Transverse colon (tissue), 4 donors: ENCODE measurements at places on chromosomes 5 and 9. TPM values are rescaled to one million over a fixed set of nuclear protein-coding genes. Genes with fewer than 3 reads are reported as not detected.

- no peaks in the 10 kb centered on the region for H3K36me3 ChIP-seq
- H3K4me3 ChIP-seq, result no peak overlapping the region
- no peaks in the 10 kb centered on the region for H3K27me3 ChIP-seq
- DNase-seq, result no peak
- peak overlapping the region; percentile 69 for H3K27ac ChIP-seq
- peaks cover 26% of the 10 kb centered on the region for H3K4me1 ChIP-seq
Observed at GRCh38 chr5:68173007-68173406, 42.5 kb upstream of the PIK3R1 start.

GRCh38 chr5:122707796-122708195 is 67.1 kb upstream of the SNX2 start:
- no peaks in the 10 kb centered on the region for H3K4me1 ChIP-seq
- DNase-seq, result no peak
- H3K4me3 ChIP-seq, result no peak overlapping the region
- no peak overlapping the region for H3K27ac ChIP-seq
- H3K27me3 ChIP-seq, result no peaks in the 10 kb centered on the region

- H3K27ac ChIP-seq, result peak overlapping the region; percentile 24
- H3K27me3 ChIP-seq, result no peaks in the 10 kb centered on the region
- no peak overlapping the region for H3K4me3 ChIP-seq
- no peaks in the 10 kb centered on the region for H3K36me3 ChIP-seq
- H3K4me1 ChIP-seq, result no peaks in the 10 kb centered on the region
- no peak for DNase-seq
Observed at GRCh38 chr5:38718771-38719391, 126.9 kb upstream of the OSMR start.

DNA sequence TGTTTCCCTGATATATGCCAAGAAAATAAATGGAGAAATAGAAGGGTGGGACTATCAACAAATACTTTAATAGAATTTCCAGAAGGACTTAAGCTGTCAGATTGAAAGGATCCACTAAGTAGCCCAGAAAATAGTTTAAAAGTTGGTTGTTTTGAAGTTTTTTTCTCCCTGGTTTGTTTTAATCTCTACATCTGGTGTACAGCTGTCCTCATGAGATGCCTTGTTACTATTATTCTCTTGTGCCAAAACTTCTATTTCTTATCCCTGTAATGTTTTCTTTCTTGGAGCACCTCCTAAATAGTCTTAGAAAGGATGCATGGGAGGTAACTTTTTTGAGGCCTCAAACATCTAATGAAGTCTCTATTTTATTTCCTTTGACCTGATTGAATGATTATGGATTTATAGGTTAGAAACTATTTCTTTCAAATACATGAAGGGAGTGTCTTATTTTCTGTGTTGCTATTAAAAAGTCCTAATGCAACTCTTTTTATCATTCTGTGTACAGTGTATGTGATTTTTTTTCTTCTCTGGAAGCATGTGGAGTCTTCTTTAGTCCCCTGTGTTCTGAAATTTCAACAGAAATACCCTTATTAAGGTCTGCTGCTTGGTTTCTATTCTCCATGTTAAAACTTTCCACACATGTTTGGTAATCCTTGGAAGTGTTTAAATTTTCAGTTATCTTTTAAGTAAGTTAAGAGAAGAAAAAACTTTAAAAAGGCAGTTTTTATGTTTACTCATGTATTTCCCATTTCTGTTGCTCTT is 140.0 kb upstream of the CDKN2B start:
- H3K27ac ChIP-seq, result no peak overlapping the region
- no peak overlapping the region for H3K4me3 ChIP-seq
- H3K4me1 ChIP-seq, result no peaks in the 10 kb centered on the region
- H3K27me3 ChIP-seq, result peaks cover 9% of the 10 kb centered on the region
- H3K36me3 ChIP-seq, result no peaks in the 10 kb centered on the region

DNA sequence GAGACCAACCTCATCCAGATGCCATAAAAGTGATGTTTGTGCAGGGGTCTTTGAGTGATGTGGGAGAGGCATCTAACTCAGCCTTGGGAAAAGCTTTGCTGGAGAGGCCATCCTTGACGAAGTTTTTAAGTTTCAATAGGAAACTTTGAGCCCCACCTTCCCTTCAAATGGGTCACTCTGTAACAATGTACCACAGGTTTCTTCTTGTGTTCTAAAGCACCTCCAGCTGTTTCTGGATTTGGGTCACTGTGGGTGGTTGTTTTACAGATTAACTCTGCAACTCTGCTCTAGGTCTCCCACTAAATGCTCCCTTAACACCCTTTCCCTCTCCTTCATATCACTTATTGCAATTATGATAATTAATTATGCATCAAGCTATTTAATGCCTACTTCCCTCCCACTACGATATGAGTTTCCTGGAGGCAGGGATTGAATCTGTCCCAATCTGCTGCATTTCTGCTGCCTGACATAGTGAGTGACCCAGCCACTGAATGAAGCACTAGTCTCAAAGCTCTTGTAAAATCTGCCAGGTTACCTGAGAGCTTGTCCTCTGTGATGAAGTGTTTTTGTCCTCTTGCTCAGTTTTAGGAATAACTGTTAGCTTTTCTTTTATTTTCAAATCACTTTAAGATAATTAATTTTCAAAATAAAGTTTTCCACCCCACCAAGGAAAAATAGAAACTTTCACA is 60.5 kb upstream of the PUM3 start:
- H3K4me1 ChIP-seq, result no peaks in the 10 kb centered on the region
- H3K27ac ChIP-seq, result no peak overlapping the region
- no peaks in the 10 kb centered on the region for H3K27me3 ChIP-seq
- no peaks in the 10 kb centered on the region for H3K36me3 ChIP-seq
- no peak overlapping the region for H3K4me3 ChIP-seq

GRCh38 chr9:4420351-4420750 is 69.9 kb upstream of the SLC1A1 start:
- H3K36me3 ChIP-seq, result no peaks in the 10 kb centered on the region
- no peak for DNase-seq
- no peak overlapping the region for H3K27ac ChIP-seq
- H3K4me1 ChIP-seq, result no peaks in the 10 kb centered on the region
- H3K27me3 ChIP-seq, result no peaks in the 10 kb centered on the region

- no peaks in the 10 kb centered on the region for H3K27me3 ChIP-seq
- no peak overlapping the region for H3K4me3 ChIP-seq
- no peak for DNase-seq
- H3K27ac ChIP-seq, result no peak overlapping the region
- no peaks in the 10 kb centered on the region for H3K4me1 ChIP-seq
- no peaks in the 10 kb centered on the region for H3K36me3 ChIP-seq
Observed at GRCh38 chr5:113376640-113377039, 58.1 kb downstream of the TSSK1B start.

GRCh38 chr9:89638893-89639292 is 34.1 kb downstream of the GADD45G start:
- no peak for DNase-seq
- peak overlapping the region; percentile 79 for H3K27ac ChIP-seq
- no peak overlapping the region for H3K4me3 ChIP-seq
- no peaks in the 10 kb centered on the region for H3K27me3 ChIP-seq

- no peaks in the 10 kb centered on the region for H3K4me1 ChIP-seq
- no peaks in the 10 kb centered on the region for H3K36me3 ChIP-seq
- no peak for DNase-seq
- H3K27me3 ChIP-seq, result peaks cover 14% of the 10 kb centered on the region
- H3K4me3 ChIP-seq, result no peak overlapping the region
- H3K27ac ChIP-seq, result no peak overlapping the region
Observed at GRCh38 chr5:174323878-174324281, 278.4 kb downstream of the NSG2 start.

DNA sequence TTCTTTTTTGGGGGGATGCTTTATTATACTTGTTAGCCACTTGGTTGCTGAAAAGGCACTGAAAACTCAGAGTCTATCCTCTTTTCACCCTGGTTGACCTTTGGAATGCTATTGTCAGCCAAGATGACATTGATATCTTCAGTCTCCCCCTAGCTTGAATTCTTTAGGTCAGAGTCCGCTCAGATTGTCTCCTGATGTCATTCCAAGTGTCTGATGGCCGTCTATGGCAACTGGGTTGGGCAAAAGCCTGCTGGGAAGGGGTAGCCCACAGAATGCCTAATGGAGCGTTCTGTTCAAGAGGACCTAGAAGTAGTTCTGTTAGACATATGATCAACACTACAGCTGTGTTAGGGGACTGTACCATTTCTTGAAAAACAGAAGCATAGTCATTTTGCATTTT is 9.7 kb upstream of the MEF2C start:
- H3K4me3 ChIP-seq, result no peak overlapping the region
- H3K4me1 ChIP-seq, result no peaks in the 10 kb centered on the region
- no peak for DNase-seq
- H3K36me3 ChIP-seq, result no peaks in the 10 kb centered on the region

PRSS3 gene
- total RNA-seq, result 298 TPM

- H3K4me1 ChIP-seq, result peaks cover 15% of the 10 kb centered on the region
- DNase-seq, result peak; percentile 53
- peak overlapping the region; percentile 56 for H3K27ac ChIP-seq
- no peaks in the 10 kb centered on the region for H3K36me3 ChIP-seq
Observed at GRCh38 chr5:172113036-172113435, 75.0 kb downstream of the STK10 start.
